CD8-positive, alpha-beta T cell (primary cell): ENCODE measurements at places on chromosomes 5 and 9.

DNA sequence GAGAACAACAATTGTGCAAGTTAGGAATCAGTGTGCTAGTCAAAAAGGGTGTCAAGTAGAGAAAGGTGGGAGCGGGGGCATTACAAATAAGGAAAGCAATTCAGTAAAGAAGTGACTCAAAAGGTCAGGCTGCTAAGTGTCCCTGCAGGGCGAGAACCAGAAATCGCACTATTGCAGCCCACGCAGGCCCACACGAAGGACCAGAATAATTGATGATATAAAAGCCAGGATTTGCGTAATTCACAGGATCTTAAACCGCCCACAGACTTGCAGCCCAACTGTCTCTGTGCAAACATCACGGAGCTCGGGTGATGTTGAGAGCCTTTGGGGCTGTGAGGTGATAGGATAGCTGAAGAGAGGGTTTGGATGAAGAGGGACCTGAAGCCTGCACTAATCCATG lies 349.0 kb downstream of the BRINP1 start:
- DNase-seq = no peak

DNA sequence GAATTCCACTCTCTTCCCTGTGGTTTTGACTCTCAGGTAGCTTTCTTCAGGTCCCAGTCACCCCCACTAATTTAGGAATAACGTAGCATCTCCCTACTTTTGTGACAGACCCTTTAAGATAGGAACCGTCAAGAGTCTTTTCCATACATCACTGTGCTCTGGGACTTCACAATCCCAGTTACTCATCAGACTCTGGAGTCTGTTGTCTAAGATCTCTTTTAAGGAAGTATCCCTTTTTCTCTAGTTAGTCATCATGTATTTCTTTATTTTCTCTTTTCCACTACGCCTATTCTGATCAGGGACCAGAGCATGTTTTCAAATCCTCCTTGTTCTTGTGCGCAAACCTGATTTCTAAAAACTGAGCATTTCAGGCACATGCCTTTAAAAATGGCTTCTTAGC lies 143.0 kb downstream of the GOLPH3 start:
- no peak for DNase-seq

DNA sequence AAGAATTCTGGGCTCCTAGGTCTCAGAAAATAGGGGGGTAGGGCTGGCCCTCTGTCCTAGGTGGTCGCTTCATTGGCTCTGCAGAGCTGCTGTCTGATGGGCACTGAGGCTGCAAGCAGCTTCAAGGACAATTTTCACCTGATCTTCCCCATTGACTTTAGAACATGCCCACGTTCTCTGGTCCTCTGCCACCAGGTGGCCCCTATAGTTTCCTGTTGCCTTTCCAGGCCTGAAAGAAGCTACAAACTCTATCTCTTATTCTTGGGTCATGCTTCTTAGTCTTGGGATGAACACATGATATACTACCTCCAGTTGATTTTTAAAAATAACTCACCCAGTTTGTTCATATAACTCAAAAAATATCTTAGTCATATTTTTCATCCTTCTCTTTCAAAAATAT lies 26.3 kb downstream of the SPZ1 start:
- DNase-seq = peak; percentile 44

DNA sequence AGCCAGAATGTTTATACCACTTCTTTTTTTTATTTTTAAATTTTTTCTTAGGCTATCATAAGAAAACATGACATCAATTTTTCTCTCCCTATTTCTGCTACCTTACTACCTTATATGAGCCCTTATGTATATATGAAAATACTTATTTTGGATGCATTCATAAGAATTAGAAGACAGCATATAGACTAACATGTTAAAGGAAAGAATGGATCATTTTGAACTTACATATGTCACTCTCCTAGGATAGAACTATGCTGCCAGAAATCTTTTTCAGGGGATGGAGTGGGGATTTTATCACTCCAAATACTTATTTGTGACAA lies 51.8 kb downstream of the SNX24 start:
- DNase-seq = no peak

- no peak for DNase-seq
These were observed 760 bp downstream of the ALDH1B1 start for GRCh38 chr9:38393128-38393796.

DNA sequence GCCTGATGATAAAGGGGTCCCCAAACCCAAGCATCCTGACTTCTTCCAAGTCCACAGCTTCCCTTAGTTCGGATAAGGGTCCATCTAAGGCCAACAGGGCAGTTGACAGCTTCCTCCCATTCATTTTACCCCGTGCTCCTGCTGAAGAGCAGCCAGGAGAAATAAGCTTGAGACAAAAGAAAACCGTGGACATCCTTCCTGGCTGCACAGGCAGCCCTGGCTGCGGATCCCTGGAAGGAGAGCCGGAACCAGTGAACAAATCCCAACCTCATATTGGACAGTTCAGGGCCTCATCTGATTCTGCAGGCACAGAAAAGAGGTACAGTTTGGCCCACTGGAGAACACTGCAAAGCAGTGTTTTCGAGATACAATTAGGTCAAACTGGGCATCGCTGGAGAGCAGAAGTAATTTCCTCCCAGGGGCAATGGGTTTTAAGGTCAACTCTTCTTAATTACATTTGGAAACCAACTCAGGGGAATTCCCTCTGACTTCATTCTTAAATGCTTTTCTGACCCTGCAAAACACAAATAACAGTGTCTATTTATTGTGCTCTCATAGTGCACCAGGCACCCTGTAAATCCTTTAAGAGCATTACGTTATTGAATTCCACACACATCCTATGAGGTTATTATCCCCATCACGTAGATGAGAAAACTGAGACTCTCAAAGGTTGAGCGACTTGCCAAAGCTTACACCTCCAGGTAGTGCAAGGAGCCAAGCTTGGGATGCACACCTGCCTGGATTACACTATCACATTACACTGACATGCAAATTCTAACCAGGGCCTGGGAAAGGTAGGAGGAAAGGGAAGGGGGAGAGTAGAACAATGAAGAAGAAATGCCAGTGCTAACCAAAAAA lies 21.2 kb downstream of the ADAM19 start:
- DNase-seq = no peak

GRCh38 chr5:76669245-76669644 lies 46.0 kb upstream of the F2RL2 start:
- DNase-seq = no peak

DNA sequence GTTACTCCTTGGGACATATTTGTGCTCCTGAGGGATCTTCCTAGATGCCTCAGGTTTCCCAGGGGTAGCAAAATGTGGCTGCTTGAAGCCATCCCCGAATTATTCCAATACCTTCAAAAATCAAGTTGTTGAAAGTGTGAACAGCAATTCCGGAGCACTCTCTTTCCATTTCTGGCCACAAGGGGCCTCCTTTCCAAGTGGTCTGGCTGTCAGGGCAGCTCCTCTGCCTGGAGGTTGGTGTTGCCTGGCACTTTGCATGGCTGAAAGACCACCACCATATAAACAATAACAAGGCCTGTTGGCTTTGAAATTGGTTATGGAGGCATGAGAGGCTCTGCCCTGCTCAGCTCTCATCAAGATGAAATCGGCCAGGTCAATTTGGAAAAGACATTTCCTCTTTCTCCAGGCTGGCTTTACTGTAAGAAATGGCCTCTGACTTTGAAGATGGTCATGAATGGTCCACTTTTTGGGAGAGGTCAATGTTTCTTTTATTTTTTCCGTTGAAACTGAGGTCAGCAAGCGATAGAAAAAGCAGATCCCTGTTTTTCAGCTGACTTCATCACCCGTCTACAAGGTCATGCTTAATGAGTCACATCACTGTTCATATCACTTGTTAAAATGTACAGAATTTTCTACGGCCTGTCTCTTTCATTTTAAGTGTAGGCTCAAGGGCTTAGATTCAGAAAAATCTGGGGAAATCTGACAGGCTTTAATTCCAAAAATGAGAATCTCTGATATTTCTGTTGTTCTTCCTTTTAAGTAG lies 481.1 kb upstream of the ZNF608 start:
- DNase-seq = no peak

DNA sequence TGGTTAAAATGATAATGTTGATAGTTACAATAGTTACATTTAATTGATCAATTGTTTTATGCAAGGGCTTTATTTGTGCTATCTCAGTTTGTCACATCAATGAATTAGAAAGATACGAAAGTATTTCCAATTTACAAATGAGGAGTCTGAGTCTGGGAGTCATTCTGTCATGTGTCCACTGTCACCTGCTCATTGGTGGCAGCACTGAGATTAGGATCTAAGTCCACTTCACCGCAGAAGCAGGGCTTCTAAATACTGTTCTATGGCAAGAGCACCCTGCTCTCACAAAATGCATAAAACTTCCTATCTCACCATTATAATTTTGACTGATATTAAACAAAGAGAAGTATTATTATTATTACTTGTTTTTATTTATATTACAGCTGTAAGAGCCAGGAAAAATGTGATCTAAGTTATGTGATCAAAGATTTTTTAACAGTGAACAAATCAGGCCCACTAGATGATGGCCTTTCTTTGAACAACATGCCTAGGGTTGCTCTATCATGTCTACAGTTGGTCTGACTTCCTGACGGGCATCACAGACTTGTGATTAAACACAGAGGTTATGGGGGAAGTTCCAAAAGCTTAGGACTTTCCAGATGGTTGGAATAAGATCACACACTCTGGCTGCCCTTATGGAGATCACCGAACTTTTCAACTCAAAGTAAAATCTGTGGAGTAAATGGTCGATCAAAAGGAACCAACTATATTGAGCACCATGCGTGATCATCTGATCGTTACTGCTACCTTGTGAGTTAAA lies 15.1 kb downstream of the TLR4 start:
- no peak for DNase-seq

DNA sequence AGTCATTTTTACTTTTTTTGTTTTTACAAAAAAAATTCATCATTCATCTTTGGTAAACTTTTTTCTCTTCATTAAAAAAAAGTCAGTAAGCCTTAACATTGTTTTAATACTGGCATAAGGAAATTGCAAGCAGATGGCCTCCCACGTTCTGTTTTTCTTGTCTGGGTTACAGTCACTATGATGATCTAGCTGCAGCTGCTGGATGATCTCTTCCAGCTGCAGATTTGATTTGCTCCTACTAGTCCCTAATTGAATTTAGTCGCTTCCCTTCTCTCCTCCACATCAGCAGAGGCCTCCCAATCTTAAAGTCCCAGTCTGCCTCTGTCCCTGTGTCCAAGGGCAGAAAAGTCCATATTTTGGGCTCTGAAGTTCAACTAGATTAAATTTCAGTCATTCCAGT lies 106.8 kb upstream of the PTGER4 start:
- no peak for DNase-seq

- no peak for DNase-seq
These were observed 61.9 kb upstream of the IGFBPL1 start for GRCh38 chr9:38486056-38486615.

DNA sequence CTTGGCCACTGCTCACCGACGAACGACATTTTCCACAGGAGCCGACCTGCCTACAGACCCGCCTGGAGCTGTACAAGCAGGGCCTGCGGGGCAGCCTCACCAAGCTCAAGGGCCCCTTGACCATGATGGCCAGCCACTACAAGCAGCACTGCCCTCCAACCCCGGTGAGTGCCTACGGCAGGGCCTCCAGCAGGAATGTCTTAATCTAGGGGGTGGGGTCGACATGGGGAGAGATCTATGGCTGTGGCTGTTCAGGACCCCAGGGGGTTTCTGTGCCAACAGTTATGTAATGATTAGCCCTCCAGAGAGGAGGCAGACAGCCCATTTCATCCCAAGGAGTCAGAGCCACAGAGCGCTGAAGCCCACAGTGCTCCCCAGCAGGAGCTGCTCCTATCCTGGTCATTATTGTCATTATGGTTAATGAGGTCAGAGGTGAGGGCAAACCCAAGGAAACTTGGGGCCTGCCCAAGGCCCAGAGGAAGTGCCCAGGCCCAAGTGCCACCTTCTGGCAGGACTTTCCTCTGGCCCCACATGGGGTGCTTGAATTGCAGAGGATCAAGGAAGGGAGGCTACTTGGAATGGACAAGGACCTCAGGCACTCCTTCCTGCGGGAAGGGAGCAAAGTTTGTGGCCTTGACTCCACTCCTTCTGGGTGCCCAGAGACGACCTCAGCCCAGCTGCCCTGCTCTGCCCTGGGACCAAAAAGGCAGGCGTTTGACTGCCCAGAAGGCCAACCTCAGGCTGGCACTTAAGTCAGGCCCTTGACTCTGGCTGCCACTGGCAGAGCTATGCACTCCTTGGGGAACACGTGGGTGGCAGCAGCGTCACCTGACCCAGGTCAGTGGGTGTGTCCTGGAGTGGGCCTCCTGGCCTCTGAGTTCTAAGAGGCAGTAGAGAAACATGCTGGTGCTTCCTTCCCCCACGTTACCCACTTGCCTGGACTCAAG lies 1.5 kb downstream of the CSF2 start:
- no peak for DNase-seq

DNA sequence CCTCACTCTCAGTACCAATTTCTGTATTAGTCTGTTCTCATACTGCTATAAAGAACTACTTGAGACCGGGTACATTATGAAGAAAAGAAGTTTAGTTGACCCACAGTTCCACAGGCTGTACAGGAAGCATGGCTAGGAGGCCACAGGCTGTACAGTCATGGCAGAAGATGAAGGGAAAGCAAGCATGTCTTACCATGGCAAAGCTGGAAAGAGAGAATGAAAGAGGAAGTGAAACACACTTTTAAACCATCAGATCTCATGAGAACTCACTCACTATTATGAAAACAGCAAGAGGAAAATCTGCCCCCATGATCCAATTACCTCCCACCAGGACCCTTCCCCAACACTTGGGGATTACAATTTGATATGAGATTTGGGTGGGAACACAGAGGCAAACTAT lies 698.8 kb downstream of the CDH9 start:
- DNase-seq = no peak

- no peak for DNase-seq
These were observed 650.3 kb downstream of the CCDC171 start for GRCh38 chr9:16202914-16203728.

DNA sequence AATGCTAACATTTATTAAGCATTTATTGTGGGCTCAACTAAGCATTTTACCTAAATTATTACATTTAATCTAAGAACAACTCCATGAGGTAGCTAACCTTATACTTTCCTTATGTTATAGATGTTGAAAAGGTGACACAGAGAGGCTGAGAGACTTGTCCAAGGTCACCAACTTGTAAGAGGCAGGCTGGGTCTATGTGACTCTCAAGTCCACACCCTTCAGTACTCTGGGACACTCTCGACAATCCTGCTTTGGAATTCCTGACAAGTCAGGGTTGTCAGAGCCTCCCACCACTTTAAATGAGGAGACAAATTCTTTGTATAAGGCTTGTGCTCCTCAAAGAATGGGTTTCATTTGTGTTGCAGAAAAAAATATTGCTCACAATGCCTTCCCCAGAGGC lies 67.2 kb downstream of the NRG2 start:
- DNase-seq = no peak

GRCh38 chr5:141716009-141716408 lies 34.0 kb upstream of the ARAP3 start:
- DNase-seq = no peak
